ENCODE measurements at places on chromosomes 4 and X.

- DNase-seq: no peak
These were observed 4.3 kb downstream of the STIM2 start for GRCh38 chr4:26864899-26865298.

GRCh38 chr4:83229791-83230190 lies 54.8 kb downstream of the COQ2 start:
- no peak for DNase-seq

DNA sequence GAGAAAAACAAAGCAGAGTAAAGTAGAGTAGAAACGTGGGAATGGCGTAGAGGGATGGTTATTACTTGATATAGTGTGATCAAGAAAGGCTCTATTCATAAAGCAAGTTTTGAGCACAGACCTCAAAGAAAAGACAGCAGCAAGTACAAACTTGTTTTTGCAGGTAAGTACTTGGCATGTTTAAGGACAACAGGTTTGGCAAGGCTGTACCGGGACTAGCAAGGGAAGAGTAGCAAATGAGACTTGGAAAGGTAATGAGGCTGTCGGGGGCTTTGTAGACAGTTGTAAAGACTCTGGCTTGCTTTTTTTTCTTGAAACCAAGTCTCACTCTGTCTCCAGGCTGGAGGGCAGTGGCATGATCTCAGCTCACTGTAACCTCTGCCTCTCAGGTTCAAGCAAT lies 40.9 kb downstream of the NEK1 start:
- no peak for DNase-seq

DNA sequence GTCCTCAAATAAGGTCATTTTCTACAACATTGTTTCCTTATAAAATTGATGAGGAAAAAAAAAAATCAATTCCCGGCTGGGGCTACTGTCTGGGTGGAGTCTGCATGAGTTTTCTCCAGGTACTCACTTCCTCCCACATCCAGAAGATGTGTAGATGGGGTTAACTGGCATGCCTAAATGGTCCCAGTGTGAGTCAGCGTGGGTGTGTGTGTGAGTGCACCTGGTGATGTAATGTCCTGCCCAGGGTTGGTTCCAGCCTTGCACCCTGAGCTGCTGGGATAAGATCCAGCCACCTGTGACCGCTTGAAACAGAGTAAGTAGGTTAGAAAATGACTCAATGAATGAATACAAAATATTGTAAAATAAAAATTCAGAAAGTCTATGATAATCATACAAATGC lies 11.1 kb downstream of the USP26 start:
- DNase-seq: no peak

DNA sequence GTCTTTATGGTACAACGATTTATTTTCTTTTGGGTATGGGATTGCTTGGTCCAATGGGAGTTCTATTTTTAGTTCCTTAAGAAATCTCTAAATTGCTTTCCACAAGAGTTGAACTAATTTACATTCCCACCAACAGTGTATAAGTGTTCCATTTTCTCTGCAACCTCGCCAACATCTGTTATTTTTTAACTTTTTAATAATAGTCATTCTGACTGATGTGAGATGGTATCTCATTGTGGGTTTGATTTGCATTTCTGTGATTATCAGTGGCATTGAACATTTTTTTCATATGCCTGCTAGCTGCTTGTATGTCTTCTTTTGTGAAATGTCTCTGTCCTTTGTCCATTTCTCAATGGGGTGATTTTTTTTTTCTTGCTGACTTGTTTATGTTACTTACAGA lies 42.8 kb downstream of the UCHL1 start:
- no peak for DNase-seq

GRCh38 chr4:187606581-187606980 lies 389.0 kb upstream of the ZFP42 start:
- DNase-seq: peak; percentile 93

DNA sequence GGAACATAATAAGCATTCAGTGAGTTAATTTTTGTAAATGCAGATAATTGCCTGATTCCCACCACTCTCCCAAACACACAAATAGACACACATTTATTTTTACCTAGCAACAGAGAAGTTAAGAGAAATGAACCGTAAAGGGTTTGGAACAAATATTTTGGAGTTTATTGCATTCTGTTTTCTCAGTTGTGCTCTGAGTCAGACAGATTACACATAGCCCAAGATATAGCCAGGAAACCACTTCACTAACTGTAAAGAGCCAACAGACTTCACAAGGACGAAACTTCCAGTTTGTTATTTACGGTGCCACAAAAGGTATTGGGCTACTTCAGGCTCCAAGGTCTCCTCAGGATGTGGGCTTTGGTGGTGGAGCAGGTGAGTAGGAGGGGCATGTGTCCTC lies 217.0 kb downstream of the BMPR1B start:
- no peak for DNase-seq
